ENCODE measurements at places on chromosomes 13 and 19.

DNA sequence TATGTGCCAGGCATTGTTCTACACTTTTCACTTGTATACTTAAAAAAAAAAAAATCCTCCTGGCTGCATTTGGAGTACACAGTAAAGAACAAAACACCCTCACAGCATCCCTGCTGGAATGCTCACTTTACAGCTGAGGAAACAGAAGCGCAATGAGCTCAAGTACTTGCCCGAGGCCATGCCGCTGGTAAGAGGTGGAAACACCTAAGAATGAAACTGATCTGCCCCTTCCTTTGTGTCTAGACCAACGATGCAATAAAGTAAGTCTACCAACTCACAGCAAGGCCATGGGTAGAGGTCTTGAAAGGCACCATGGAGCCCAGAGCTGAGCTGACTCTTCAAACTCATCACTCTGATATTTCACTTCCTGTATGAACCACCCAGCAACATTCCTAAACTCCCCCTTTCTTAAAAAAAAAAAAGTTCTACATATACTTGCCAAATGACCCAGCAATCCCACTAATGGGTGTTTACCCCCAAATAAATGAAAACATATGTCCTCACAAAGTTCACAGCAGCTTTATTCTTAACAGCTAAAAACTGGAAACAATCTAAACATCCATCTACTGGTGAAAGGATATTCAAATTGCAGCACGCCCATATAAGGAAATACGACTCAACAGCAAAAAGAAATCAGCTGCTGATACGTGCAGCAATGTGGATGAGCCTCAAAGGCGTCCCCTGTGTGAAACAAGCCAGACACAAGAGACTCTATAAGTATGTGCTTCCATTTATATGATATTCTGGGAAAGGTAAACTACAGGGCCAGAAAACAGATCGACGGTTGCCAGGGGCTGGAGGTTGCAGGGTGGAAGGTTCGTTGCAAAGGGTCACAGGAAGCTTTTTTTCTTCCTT is 236.6 kb upstream of the MAB21L1 start:
- DNase-seq: no peak

GRCh38 chr13:33931397-33932311 is 113.7 kb downstream of the RFC3 start:
- DNase-seq: no peak

- no peak for DNase-seq
Measured at GRCh38 chr19:47750752-47751151, 5.4 kb downstream of the NOP53 start.

DNA sequence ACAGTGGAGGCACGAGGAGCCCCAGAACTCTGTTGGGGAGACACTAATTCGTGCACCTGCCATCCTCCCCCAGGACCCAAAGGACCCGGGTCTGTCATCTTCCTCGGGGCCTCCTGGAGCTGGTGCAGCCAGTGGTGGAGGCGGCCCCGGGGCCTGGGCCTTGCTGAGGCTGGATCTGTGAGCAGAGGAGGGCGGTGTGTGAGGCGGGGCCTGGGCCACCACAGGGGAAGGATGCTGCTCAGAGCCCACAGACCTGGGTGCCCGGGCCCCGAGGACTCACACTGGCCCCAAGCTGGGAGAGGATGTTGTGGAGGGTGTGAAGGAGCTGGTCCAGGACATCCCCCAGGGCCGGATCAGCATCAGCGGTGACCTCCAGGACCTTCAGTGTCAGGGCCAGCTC is 8.3 kb downstream of the IFNL3 start:
- DNase-seq: no peak

DNA sequence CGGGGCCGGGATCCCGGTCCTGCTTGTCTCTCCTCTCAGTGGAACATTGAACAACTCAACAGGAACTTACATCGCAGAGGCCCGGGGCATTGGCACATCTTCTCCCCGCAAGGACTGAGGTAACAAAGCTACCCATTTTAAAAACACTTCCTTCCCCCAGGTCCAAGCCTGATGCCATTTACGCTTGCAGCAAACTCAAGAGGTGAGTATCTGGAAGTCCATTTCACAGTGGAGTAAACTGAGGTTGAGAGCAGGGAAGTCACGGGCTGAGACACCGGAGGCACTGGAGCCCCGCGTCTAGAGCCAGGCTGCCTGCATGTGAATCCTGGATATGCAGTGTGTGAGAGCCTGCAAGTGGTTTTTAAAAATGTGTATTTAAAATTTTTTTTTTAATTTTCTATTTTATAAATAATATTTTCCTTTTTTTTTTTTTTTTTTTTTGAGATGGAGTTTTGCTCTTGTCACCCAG is 492 bp upstream of the PGLYRP1 start:
- no peak for DNase-seq

All from activated CD4-positive, alpha-beta T cell treated with anti-CD3 and anti-CD28 coated beads for 4 hours (primary cell).